ENCODE measurements at places on chromosomes 11 and 22.

DNA sequence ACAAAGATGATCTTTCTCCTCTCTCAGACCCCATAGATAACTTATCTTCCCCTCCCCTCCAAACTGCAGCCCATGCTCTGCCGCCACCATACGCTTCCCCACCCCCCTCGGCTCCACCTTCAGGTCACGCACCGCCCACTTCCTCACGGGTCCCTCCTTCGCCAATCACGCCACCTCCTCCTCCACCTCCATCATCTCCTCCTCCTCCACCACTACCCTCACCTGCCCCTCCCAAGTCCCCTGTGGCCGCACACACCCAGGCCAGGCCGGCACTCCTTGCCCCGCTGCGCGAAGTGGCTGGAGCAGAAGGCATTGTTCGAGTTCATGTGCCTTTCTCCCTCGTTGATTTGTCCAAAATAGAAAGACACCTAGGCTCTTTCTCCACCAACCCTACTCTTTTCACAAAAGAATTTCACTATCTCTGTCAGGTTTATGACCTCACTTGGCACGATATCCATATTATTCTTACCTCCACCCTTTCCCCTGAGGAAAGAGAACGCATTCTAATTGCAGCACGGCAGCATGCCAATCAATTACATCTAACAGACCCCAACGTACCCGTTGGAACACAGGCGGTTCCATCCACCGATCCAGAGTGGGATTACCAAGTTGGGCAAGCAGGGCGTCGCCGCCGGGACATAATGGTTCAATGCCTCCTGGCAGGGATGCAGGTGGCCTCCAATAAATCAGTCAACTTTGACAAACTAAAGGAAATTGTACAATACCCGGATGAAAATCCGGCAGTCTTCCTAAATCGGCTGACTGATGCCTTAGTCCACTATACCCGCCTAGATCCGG is 12.3 kb upstream of the OR56A3 start:
- DNase-seq: no peak

- DNase-seq: no peak
Measured at GRCh38 chr11:25566298-25567200, 765.4 kb upstream of the ANO3 start.

- DNase-seq: no peak
Measured at GRCh38 chr22:46547179-46547882, 9.9 kb upstream of the CELSR1 start.

DNA sequence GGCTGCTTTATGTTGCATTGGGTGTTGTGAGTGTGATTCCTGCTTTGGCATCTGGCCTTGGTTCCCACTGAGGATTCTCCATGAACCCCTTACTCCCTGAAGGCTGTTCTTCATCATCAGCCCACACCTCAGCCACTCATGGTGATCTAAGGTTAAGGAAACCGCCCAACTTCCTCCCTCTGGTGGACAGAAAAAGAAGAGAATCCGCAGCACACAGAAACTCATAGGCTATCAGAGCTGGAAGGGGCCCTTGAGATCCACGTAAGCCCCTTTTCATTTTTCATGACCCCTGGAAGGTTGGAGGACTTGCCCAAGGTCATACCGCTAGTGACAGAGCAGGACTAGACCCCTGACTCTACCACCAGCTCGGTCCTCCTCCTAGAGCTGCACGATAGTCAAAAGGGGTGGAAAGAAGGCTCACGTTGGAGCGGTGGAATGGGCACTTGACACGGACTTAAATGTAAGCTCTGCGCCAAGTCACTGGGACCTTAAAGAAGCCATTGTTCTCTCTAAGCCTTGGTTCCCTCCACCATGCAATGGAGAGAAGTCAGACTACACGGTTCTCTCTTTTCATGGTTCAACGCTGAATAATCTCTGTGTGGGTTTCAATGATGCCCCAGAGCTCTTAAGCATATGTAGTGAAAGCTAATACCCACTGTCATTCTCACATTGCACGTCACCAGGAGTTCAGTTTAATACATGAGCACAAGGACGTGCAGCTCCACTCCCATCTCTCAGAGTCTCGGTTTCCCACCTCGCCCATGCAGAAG is 83.6 kb upstream of the CRTAM start:
- no peak for DNase-seq

- no peak for DNase-seq
Measured at GRCh38 chr11:72788241-72788640, 5.6 kb downstream of the STARD10 start.

- DNase-seq: no peak
Measured at GRCh38 chr11:102546427-102546826, 15.9 kb upstream of the MMP7 start.

- no peak for DNase-seq
Measured at GRCh38 chr11:67238894-67239782, 27.1 kb upstream of the GRK2 start.

DNA sequence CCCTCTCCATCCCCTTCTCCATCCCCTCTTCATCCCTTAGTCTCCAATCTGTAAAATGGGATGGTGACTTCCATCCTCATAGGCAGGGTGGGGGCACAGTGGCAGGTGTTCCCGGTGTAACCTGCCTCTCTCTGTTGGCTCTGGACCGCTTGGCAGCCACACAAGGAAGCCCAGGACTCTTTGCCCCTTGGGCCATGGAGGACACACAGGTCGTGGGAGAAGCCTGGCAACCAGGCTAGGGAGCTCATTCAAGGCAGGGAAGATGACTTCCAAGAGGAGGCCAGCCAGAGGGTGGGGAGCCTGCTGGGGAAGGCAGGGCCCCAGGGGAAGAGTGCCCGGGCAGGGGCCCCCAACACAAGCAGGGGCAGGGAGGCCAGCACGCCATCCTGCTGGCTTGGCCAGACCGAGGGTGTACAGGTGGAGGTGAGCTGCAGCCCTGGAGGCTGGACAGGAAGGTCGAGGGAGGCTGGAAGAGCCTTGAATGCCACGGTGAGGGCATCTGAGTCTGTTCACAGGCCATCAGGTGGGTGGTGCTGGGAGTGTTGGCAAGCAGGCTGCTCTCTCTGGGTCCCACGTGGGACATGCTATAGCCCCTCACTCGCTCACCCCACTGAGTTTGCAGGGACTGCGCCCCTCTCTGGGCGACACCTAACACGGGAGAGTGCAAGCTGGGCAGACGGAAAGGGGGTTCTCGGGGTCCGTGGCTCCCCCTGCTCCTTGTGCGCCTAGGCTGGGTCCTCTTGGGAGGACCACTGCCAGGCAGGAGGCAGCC is 15.5 kb upstream of the CTSD start:
- no peak for DNase-seq

DNA sequence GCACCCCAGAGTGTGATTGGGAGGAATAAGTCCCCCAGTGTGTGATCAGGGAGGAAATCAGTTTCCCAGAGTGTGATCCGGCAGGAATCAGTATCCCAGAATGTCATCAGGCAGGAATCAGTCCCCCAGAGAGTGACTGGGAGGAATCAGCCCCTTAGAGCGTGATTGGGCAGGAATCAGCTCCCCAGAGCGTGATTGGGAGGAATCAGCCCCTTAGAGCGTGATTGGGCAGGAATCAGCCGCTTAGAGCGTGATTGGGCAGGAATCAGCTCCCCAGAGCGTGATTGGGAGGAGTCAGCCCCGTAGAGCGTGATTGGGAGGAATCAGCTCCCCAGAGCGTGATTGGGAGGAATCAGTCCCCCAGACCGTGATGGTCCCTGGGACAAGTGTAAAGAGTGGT is 81.1 kb upstream of the EIF3D start:
- DNase-seq: no peak

DNA sequence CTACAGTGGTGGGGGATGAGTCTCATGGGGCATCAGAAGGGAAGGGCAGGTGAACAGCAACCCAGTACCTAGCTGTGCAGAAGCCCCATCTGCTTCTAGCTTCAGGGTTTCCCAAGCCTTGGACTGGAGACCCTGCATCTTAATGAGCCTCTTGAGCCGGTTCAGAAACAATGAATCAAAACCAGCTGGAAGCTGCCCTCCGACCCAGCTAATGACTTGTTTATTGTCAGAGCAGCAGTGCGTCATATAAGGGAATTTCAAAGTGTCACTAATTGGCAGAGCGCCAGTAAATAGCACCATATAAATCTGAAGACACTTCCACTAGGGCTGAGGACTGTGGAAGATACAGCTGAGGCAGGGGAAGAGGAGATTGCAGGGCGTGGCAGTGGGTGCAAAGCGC is 57.5 kb downstream of the RPUSD4 start:
- no peak for DNase-seq

GRCh38 chr11:74417860-74418508 is 19.8 kb upstream of the PGM2L1 start:
- no peak for DNase-seq

- no peak for DNase-seq
Measured at GRCh38 chr11:132894606-132895005, 637.7 kb downstream of the OPCML start.
